ENCODE measurements at places on chromosomes 7 and 10. TPM values are rescaled to one million over a fixed set of nuclear protein-coding genes. Genes with fewer than 3 reads are reported as not detected.

The SCD gene
- 604 TPM for total RNA-seq

The NACAD gene
- total RNA-seq = 6.4 TPM

The SFRP4 gene
- not detected for total RNA-seq

The PPP1R9A gene
- total RNA-seq = 20.3 TPM

The GCK gene
- total RNA-seq = 4.9 TPM

The OR6V1 gene
- total RNA-seq = not detected

The GIMAP7 gene
- total RNA-seq = not detected

The TMEM225B gene
- not detected for total RNA-seq

- DNase-seq = no peak
Measured at GRCh38 chr10:88236121-88236743, 346.9 kb downstream of the RNLS start.

DNA sequence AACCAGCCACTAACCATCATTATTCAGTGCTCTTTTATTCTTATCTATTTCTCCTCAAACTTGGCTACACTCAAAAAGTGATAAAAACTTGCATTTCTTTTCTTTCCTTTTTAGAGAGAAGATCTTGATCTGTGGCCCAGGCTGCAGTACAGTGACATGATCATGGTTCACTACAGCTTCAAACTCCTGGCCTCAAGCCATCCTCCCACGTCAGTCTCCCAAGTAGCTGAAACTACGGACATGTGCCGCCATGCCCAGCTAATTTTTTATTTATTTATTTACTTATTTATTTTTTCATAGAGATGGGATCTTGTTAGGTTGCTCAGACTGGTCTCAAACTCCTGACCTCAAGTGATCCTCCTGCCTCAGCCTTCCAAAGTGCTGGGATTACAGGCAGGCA, 24.6 kb upstream of the TMEM248 start:
- DNase-seq = no peak

DNA sequence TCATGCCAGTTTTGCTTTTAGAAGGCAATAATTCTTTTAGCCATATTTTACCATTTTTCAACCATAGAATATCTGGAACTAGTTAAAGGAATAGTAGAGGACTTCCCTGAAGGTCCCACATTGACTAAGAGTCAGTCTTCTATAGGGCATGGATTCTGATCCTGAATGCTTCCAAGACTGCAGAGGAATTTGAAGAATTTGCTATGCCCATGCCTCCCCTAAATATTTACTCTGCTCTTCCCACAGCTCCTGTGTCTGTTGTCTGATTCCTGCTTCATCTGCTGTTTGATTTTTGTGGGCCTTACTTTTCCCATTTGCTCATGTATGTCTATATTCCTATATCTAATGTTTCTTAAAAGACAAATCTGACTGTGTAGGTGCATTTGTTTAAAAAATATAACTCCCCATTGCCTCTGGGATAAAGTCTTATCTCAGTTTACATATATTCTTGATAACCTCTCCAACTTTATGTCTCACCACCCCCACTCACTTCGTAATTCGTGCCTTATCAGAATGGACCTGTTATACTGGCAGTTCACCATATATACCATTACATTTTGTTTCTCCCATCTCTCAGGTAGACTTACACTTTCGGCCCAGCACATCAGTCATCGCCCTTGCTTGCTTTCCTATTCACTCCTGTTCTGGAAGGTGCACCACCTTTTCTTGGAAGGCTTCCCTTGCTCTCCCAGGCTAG, 33.9 kb downstream of the LRRC4 start:
- DNase-seq = no peak

GRCh38 chr7:101418694-101419093, 56.0 kb downstream of the COL26A1 start:
- no peak for DNase-seq

DNA sequence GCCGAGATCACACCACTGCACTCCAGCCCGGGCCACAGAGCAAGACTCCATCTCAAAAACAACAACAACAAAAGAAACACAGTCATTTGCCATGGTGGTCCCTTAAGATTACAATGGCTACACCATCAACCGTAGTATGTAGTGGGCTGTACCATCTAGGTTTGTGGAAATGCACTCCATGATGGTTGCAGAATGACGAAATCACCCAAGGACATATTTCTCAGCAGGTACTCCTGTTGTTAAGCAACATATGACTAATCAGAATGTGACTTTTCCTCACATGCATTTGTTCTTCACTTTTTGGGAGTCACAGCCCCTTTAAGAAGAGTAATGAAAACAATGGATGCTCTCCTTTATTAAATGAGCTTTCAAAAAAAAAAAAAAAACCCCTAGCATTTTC, 11.0 kb downstream of the SVIL start:
- no peak for DNase-seq

DNA sequence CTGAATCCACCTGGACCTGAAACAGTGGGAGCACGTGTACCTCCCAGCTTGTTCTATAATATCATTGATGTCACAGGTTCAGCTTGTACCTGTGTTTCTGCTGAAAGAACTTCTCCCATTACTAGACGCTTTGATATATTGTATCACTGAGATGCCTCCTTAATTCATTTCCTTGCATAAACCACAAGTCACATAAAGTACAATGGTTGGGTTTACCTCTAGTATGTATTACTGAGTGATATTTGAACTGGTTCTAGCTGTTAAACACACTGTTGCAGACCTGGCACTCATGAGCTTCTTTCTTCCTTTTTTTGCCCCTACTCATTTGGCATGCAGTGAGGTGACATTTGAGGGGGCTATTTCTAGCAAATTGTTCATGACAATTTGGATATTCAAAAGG, 106.6 kb upstream of the KLF14 start:
- no peak for DNase-seq

DNA sequence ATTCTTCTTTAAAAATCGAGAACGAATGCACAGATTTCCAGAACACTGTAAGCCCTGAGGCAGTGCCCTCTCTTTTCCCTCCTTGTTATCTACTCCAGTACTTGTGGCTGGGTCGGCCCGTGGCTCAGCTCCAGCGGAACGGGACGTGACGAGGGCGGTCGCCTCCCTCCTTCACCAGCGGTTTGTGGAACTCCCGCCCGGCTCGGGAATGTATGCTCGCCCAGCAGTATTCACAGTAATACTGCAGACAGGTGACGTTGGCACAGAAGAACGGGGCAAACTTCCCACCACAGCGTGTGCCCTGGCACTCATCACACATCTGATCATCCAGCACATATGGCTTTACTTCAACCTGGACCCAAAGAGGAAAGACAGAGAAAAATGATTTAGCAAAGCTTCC, 128.5 kb downstream of the BTAF1 start:
- no peak for DNase-seq

- DNase-seq = no peak
Measured at GRCh38 chr10:129524936-129525335, 57.9 kb downstream of the MGMT start.

DNA sequence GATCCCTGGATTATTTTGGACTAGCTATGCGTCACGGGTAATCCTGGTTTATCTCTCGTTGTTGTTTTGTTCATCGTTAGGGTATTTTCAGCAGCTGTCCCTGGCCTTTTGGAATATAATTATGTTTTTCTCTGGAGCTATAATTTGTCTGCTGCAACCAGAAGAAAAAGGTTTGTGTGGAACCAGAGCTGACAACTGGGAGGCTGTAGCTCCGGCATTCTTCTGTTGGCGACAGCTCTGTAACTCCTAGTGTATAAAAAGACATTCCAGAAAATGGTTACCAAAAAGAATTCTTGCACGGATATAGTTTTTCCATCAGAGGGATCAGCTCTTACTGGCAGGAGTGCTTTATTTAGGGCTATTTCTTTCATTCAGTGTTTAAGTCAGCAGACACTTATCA, 130.9 kb upstream of the PRR15 start:
- DNase-seq = no peak

DNA sequence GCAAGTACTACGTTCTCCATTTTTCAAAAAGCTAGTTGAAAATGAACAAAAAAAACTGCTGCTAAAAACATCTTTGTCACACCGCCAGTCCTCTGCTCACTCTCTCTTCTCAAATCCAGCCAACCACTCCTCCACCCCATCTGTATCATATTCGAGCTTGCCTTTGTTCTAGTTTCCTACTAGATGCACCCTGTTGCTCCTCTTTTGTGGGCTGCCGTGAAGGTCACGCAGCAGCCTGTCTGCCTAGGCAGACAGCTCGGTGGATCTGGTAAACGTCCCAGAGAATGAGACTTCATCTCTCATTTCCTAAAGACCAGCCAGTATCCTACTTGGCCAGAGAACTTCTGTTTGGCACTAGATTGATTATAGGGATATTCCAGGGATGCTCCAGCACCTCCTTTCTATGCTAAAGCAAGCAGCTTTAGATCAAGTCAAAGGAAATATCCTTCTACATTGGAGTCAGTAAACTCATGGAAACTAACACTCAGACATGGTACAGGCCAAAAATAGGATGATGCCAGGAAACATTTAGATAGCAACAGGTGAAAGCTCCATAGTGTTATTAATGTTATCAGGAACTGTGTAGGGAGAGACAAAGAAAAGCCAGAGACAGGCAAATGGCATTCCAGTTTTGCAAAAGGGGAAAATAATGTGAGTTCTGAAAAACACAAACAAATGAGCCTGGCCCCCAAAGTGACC, 8.7 kb upstream of the PLXNA4 start:
- DNase-seq = no peak

- peak; percentile 25 for DNase-seq
Measured at GRCh38 chr10:69222157-69223027, 2.3 kb downstream of the HKDC1 start.

DNA sequence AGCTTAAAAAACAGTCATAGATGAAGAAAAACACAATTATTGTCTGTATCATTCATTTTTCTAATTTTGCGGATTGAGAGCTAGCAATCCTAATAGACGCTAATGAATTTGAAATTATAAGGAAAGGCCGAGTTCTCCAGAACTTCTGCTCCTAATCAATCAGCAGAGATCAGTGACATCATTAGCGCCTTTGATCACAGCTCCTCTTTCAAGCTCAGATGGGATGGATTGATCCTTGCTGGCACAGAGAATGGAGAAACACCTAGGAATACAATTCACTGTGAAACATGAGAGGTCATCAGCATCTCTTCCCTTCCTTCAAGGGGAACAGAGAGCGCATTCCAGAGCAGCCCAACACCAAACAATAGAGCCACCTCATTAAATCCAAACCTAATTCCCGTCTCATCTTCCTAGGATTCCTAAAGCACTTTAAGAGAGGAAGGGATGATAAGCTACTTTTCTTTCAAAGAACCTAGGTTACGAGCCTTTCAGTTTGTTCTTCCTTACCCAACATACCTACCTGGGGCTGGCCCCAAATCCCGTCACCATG, 24.4 kb downstream of the GLI3 start:
- DNase-seq = no peak

- DNase-seq = no peak
Measured at GRCh38 chr10:120477743-120478141, 20.7 kb downstream of the PLPP4 start.

DNA sequence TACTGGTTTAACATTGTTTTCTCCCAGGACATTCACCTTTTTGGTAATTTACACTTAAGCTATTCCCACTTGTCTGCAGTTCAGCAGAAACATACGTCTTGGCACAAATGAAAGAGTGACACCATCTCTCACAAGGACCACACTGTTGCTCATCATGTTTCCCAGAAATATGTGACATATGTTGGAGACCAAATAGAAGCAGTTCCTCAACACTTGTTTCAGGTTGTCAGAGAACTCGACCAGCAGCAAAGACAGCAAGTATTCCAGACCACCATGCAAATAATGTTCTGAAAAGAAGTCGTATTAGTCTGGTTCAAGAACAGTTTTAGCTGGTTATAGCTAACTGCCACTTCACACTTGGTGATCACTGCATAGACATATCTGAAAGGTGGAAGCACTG, 81.3 kb upstream of the KLF6 start:
- no peak for DNase-seq

GRCh38 chr10:43304687-43305333, 37.9 kb upstream of the RASGEF1A start:
- DNase-seq = peak; percentile 64

Data from H1 (cell line).